SJCRH30 (cell line): ENCODE measurements at places on chromosomes 12 and 14. TPM values are rescaled to one million over a fixed set of nuclear protein-coding genes. Genes with fewer than 3 reads are reported as not detected.

- no peaks in the 10 kb centered on the region for H3K4me1 ChIP-seq
- H3K27me3 ChIP-seq = no peaks in the 10 kb centered on the region
- DNase-seq = no peak
These were observed 62.9 kb upstream of the VSX2 start for GRCh38 chr14:74176400-74176793.

GRCh38 chr12:18643681-18644080 is 94.1 kb downstream of the PLCZ1 start:
- no peak overlapping the region for H3K27ac ChIP-seq
- H3K4me1 ChIP-seq = no peaks in the 10 kb centered on the region
- H3K4me3 ChIP-seq = no peak overlapping the region

VPS33A gene
- total RNA-seq = 24.2 and 25.4 TPM in 2 replicates

VRTN gene
- not detected in 2 replicates for total RNA-seq

DDX11 gene
- 42.4 and 58.7 TPM in 2 replicates for total RNA-seq

KRT1 gene
- total RNA-seq = not detected in 2 replicates

GRCh38 chr12:54571193-54572188 is 17.0 kb downstream of the PPP1R1A start:
- H3K36me3 ChIP-seq = no peaks in the 10 kb centered on the region
- no peak overlapping the region for H3K4me3 ChIP-seq
- peaks cover 3% of the 10 kb centered on the region for H3K27me3 ChIP-seq
- no peak overlapping the region for H3K27ac ChIP-seq

DNA sequence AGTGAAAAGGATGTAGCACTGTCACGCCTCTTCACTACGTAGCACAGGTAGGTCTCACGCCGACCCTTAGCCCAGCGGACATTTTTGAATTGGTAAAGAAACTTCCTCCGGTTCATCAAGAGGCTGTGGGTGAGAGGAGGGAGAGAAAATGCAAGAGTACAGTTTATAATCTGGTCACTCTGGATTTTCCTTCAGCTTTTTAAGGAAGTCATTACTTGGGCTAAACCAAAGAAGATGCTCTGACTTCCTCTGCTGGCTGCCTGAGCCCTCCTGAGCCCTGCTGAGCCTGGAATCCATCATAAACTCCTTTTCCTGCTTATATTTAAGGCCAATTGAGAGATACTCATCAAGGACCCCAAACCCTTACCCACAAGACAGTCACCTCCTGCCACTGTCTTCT is 5.8 kb downstream of the AICDA start:
- peaks cover 14% of the 10 kb centered on the region for H3K4me1 ChIP-seq
- no peaks in the 10 kb centered on the region for H3K27me3 ChIP-seq
- H3K4me3 ChIP-seq = no peak overlapping the region
- H3K27ac ChIP-seq = no peak overlapping the region
- H3K36me3 ChIP-seq = no peaks in the 10 kb centered on the region
- no peak for DNase-seq

DPY19L2 gene
- 3.6 and 4.4 TPM in 2 replicates for total RNA-seq

DNA sequence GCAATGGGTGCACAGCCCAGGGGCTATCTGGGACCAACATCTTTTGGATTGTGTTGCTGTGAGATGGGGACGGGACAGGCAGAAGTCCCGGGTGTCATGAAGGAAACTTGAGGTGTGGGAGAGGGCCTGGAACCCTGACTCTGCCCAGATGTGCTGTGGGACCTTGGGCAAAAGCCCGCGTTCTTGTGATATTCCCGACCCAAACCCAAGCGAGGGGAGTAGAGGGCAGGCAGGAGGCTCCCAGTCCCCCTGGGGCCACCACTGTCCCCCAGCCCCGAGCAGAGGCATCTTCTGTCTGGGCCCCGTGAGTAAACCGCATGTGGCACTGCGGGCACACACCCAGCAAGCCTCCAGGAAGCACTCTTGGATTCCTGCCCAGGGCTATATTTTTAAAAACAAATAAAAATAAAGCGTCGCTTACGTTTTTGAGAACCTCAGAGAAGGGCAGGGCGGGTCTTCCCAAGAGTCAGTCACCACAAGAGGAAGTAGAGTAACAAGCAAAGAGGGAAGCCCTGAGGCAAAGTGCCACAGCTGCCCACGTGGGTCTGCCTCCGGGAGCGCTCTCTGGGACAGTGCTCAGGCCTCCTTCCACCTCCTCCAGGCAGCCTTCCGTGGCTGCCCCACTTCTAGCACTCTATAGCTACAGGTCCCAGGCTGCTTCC is 39.5 kb downstream of the BEGAIN start:
- H3K27me3 ChIP-seq = peaks cover 11% of the 10 kb centered on the region; the same call in 1 of the 2 replicates
- no peak overlapping the region for H3K27ac ChIP-seq
- DNase-seq = peak; percentile 53
- H3K4me3 ChIP-seq = no peak overlapping the region

PIK3C2G gene
- total RNA-seq = 0.04 TPM in 1 of 2 replicates, not detected in the other

- H3K27me3 ChIP-seq = no peaks in the 10 kb centered on the region
- peak; percentile 94 for DNase-seq
- H3K4me3 ChIP-seq = no peak overlapping the region
- peak overlapping the region; percentile 78 for H3K27ac ChIP-seq
- H3K4me1 ChIP-seq = peaks cover 44% of the 10 kb centered on the region
These were observed 109.7 kb downstream of the GPATCH2L start for GRCh38 chr14:76261371-76261811.

- H3K4me1 ChIP-seq = no peaks in the 10 kb centered on the region
- peaks cover 17% of the 10 kb centered on the region for H3K36me3 ChIP-seq
- no peak within 1 kb of the TSS for H3K4me3 ChIP-seq
- no peak for DNase-seq
- H3K27me3 ChIP-seq = no peaks in the 10 kb centered on the region
These were observed at the start of gene LTB4R for GRCh38 chr14:24310646-24311604. Gene LTB4R, plus strand, starts transcription at chr14:24311502. Its CDS starts 4,150 bp downstream, at chr14:24315652.

- DNase-seq = no peak
- H3K4me1 ChIP-seq = peaks cover 14% of the 10 kb centered on the region
- H3K36me3 ChIP-seq = peaks cover 32% of the 10 kb centered on the region
- H3K4me3 ChIP-seq = no peak overlapping the region
- H3K27ac ChIP-seq = no peak overlapping the region
These were observed 5.6 kb downstream of the MLEC start for GRCh38 chr12:120692524-120693033.

FZD10 gene
- not detected in 2 replicates for total RNA-seq

- H3K36me3 ChIP-seq = peaks cover under 1% of the 10 kb centered on the region; the same call in 1 of the 2 replicates
- H3K4me1 ChIP-seq = peaks cover 13% of the 10 kb centered on the region
- DNase-seq = no peak
- no peak overlapping the region for H3K4me3 ChIP-seq
- H3K27ac ChIP-seq = no peak overlapping the region
These were observed 201.2 kb downstream of the CHST11 start for GRCh38 chr12:104657726-104658484.

P2RX7 gene
- 1.3 and 2.5 TPM in 2 replicates for total RNA-seq

- no peaks in the 10 kb centered on the region for H3K27me3 ChIP-seq
- no peak overlapping the region for H3K4me3 ChIP-seq
- no peak overlapping the region for H3K27ac ChIP-seq
- peaks cover 11% of the 10 kb centered on the region for H3K4me1 ChIP-seq
These were observed 1088.3 kb upstream of the SEL1L start for GRCh38 chr14:82621881-82622450.

DNA sequence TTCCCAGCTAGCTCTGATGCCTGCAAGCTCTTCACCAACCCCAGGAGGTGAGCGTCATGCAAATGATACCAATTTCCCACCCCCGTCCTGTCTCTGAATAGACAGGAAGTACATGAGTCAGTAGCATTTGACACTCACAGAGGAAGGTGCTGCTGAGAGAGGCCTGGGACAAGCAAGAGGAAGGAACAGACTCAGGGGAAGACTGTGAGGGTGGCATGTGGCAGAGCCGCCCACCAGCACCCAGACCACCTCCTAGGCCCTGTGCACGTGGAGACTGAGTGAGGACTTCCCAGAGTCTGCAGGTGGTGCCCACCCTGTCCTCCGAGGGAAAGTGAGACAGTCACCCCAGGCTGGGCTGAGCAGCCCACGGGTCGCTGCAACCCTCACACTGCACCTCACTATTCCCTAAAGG is 199.5 kb upstream of the SFSWAP start:
- DNase-seq = no peak
- H3K27ac ChIP-seq = no peak overlapping the region
- no peaks in the 10 kb centered on the region for H3K4me1 ChIP-seq
- H3K36me3 ChIP-seq = no peaks in the 10 kb centered on the region
- H3K27me3 ChIP-seq = no peaks in the 10 kb centered on the region

GRCh38 chr12:120822832-120823503 is 81.2 kb downstream of the SPPL3 start:
- H3K4me3 ChIP-seq = no peak overlapping the region
- H3K27me3 ChIP-seq = no peaks in the 10 kb centered on the region
- no peaks in the 10 kb centered on the region for H3K36me3 ChIP-seq
- no peak overlapping the region for H3K27ac ChIP-seq
- no peak for DNase-seq

GRCh38 chr14:100398044-100398443 is 74.9 kb downstream of the SLC25A47 start:
- H3K27ac ChIP-seq = no peak overlapping the region
- no peak for DNase-seq
- no peaks in the 10 kb centered on the region for H3K36me3 ChIP-seq

- DNase-seq = no peak
- H3K27me3 ChIP-seq = no peaks in the 10 kb centered on the region
These were observed 74.1 kb upstream of the KRAS start for GRCh38 chr12:25324861-25325260.

DNA sequence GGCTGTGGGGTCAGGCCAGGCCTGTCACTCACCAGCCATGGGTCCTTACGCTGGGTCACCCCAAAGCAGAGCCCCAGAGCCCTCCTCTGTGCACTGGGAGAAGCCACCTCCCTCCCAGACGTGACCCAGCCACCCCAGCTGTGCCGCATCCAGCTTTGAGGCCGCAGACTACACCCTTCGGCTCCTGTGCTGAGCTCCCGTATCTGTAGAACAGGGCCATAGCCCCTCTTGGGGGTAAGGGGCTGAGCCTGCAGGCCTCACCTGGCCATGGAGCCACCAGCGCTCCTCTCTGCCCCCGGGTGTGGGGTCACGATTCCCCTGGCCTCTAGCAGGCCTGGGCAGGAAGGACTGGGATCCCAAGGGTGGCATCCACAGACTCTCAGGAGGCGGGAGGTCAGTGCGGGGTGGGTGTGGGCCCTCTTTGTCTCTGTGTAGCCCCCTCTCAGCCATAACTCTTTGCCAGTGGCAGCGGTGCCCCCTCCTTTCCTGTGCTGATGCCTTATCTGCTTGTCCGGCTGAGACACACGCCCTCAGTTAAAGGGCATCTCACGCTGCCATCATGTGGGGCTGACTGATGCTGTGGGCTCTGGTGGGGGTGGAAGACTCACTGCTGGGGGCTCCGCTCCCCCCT is 16.3 kb downstream of the ASPG start:
- no peak for DNase-seq
- H3K27me3 ChIP-seq = peaks cover 17% of the 10 kb centered on the region
- H3K27ac ChIP-seq = no peak overlapping the region
- H3K4me1 ChIP-seq = peaks cover 11% of the 10 kb centered on the region
- H3K4me3 ChIP-seq = no peak overlapping the region
- no peaks in the 10 kb centered on the region for H3K36me3 ChIP-seq

DNA sequence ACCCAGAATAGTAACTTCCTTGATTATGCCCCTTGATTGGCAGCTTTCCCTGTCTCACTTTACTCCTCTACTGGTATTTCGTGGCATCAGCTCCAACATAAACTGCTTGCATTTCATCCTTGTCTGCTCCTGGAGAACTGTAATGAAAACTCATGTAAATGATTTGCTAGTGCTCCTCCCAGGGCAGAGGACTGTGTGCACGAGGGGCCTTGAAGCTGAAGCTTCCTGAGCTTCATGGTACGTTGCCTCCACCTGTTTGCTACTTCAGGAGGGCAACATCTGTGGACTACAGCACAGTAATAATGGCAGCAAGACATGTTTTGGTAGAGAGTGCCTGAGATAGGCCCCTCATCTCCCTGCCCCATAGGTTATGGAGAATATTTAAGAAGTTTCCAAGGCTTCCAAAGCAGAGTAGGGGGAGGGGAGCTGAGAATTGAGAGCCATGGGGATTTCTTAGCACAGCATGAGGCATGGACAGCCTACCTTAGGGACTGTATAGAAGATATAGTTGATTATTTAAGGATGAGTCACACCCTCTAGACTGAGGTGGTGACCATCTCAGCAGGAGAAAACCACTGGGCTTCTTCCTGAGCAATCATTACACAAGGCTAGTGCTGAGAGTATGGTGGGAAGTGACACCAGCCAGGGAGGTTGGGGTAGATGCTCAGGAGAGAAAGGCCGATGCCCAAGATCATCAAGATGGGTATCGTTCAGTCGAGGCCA is 29.5 kb downstream of the CCDC198 start:
- no peak for DNase-seq
- no peaks in the 10 kb centered on the region for H3K36me3 ChIP-seq
- no peaks in the 10 kb centered on the region for H3K4me1 ChIP-seq

DNA sequence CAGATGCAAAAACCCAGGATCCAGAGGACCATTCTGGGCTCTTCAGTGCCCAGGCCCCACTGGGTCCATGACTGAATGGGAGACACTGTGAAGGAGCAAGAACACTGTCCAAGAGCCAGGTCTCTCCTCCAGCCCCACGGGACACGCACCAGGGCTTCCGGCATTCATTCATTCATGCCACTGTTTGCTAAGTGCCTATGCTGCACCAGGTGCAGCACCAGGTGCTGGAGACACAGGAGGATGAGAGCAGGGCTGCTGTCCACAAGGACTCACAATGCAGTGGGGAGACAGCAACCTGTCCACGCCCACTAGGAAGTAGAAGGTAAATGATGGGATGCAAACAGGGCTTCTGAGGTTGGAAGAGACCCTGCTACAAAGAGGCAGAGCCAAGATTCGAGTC is 20.4 kb downstream of the CLMN start:
- no peak for DNase-seq
- no peak overlapping the region for H3K27ac ChIP-seq

DNA sequence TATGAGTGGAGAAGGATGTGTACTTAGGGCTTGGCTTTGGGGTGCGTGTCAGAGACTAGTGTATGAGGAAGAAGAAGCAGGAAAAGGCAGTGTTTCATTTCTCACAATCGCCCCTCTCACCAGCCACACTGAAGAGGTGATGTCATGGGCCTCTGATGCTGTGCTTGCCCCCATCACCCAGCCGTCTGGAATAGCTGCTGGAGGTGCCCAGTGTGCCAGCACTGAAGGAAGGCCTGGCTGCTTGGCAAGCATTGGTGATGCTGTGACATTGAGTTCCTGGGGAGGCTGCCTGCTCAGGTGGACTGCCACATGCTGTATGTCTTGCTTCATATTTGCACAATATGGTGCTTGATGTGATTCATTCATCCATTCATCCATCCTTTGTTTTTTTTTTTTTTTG is 56.2 kb downstream of the CRADD start:
- H3K4me1 ChIP-seq = no peaks in the 10 kb centered on the region
- no peaks in the 10 kb centered on the region for H3K27me3 ChIP-seq
- H3K4me3 ChIP-seq = no peak overlapping the region

MMP14 gene
- total RNA-seq = 96.7 and 98.7 TPM in 2 replicates

DNA sequence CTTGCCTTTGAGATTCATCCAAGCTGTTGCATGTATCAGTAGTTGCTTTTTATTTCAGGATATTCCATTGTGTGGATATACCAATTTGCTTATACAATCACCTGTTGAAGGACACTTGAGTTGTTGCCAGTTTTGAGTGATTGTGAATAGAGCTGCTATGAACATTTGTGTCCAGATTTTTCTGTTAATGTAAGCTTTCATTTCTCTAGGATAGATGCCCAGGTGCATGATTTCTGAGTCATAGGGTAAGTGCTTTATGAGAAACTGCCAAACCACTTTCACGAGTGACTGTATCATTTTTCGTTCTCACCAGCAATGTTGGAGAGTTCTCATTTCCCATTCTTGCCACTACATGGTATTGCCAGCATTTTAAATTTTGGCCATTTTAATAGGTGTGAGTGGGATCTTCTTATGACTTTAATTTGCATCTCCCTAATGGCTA is 434.6 kb upstream of the RGS6 start:
- H3K36me3 ChIP-seq = no peaks in the 10 kb centered on the region
- no peak overlapping the region for H3K4me3 ChIP-seq
- peaks cover 3% of the 10 kb centered on the region; the same call in 1 of the 2 replicates for H3K4me1 ChIP-seq
- no peak for DNase-seq
- H3K27ac ChIP-seq = no peak overlapping the region
